ENCODE measurements at places on chromosomes 4 and X. TPM values are rescaled to one million over a fixed set of nuclear protein-coding genes. Genes with fewer than 3 reads are reported as not detected.

DNA sequence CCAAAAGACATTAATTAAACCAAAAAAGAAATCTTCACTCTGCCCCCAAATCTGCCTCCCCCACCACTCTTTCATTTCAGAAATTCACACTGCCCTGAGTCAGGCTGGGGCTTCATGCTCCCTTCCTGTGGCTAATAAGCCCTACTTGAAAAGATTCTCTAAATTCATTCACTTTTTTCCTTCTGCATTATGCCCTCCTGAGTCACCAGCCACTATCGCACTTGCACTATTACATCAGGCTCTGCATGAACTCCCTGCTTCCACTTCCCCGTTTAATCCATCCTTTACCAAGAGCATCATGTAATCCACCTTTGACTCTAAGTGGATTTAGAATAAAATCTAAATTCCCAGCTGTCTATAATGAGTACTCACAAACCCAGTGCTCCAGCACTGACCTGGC, 295.4 kb upstream of the KLF3 start:
- no peak for DNase-seq

- DNase-seq: no peak
Measured at GRCh38 chrX:2958199-2958598, 29.1 kb upstream of the ARSD start.

PNMA6F gene
- total RNA-seq: not detected

DNA sequence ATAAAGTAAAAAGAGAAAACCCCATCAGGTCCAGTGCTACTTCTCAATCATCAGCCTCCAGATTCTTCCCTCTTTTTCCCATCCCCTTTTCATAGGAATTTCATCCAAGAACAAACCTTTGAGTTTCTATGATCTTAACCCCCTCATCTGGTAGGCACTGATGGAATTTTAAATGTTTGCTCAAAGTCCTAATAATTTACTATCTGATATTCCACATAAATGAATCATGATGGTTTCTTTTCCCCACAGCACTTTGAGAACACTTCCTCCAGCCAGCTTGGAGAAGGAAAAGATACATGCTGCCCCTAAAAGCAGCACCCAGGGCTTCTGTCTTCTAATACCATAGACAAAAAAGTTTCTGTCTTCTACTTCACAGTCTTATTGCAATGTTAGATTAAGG, 19.4 kb upstream of the KLHL8 start:
- no peak for DNase-seq

DUSP9 gene
- total RNA-seq: not detected

NCAPG gene
- total RNA-seq: 46.3 TPM

Data from Karpas-422 (cell line).